GM23338 (cell line): ENCODE measurements at places on chromosomes 1 and 21. TPM values are rescaled to one million over a fixed set of nuclear protein-coding genes. Genes with fewer than 3 reads are reported as not detected.

- no peak for DNase-seq
These were observed 366.7 kb downstream of the HHIPL2 start for GRCh38 chr1:222181191-222181590.

- DNase-seq: no peak
These were observed 675.3 kb downstream of the LTN1 start for GRCh38 chr21:28317177-28317950.

GRCh38 chr1:246969621-246970020 is 37.9 kb upstream of the AHCTF1 start:
- DNase-seq: no peak

GRCh38 chr1:218916720-218917119 is 257.0 kb upstream of the LYPLAL1 start:
- no peak for DNase-seq

DNA sequence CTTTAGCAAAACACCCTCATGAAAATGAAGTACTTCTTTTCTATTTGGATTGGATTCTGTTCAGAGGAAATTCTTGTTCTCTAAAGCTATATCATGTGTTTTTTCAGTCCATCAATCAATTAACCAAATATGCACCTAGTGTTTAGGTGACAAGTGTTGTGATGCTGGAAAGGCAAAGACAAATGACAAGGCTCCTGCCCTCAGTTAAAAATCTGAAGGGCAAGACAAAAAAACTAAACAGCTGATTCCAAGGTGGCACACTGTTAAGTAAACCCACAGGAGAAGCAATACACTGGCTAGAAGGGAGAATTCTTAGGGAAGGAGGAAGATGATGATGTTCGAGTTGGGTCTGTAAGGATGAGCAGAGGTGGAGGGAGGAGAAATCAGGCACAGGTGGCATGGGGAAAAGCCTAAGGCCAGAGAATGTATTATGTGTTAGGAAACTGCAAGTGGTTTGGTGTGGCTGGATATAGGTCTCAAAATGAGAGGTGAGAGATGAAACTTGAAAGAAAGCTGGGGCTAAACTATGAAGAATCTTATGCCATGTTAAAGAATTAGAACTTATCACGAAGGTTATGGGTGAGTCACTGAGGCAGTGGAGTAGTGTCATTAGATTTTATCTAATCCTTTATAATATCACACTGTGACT is 51.8 kb upstream of the GFI1 start:
- DNase-seq: no peak

DNA sequence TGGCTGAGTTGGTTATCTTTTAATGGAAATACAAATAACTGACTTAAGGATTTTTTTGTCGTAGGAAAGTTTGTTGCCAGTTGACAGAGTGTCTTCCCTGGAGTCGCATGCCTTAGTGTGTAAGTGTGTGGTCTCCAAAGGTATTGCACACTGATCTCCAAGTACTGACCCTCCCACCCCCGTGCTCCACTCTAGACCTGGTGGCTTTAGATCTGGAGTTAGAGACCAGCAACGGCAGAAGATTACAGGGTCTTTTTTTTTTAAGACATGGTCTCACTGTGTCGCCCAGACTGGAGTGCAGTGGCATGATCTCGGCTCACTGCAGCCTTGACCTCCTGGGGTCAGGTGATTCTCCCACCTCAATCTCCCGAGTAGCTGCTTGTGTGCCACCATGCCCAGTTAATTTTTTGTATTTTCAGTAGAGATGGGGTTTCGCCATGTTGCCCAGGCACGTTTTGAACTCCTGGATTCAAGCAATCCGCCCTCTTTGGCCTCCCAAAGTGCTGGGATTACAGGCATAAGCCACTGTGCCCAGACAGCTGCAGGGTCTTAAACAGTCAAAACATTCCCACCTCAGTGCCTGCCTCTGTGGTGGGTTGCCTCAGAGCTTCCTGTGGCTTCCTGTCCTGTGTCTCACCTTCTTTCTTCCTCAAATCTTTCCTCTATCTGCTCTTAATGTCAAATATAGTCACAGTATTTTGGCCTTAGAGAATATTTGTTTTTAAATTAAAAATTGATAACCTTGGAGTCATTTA is 6.9 kb downstream of the TRAPPC10 start:
- DNase-seq: no peak

DNA sequence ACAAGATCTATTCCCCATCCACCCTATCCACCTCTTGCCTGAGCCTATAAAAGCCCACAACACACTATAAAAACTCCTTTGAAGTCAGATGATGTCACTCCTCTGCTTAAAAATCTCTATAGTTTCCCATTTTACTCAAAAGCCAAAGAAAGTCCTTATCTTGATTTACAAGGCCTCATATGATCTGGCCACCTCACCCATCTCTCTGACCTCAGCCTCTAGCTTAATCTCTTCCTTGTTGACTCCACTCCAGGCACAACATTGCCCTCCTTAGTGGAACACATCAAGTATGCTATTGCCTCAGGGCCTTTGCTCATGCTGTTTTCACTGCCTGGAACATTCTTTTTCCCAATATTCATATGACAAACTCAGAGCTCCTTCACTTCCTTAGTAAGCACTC is 33.3 kb downstream of the ZNF281 start:
- DNase-seq: no peak

GRCh38 chr1:61953076-61953789 is 211.0 kb downstream of the PATJ start:
- no peak for DNase-seq

- no peak for DNase-seq
These were observed 2.5 kb downstream of the MUL1 start for GRCh38 chr1:20505488-20505887.

DNA sequence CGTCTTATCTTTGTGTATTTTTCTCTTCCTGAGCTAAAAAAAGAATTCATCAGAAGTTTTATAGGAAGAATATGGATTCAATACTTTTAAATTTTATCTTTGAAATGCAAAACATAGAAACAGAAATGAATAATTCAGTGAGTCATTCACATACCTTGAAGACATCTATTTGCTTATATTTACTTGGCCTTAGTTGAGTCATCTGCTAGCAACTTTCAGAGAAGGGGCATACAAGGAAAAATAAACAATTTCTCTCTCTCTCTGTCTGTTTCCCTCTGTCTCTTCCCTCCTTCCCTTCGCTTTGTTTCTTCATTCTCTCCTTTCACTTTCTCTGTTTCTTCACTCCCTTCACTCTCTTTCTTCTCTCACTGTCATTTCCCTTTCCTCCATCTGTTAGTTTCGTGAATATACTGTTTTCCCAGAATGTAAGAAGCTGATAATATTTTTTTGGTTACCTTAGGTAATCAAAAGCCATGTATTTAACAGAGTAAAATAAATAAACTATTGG is 477.2 kb downstream of the BRINP3 start:
- no peak for DNase-seq

LEFTY1 gene
- 65.4 and 67.1 TPM in 2 replicates for total RNA-seq

LRRC8B gene
- total RNA-seq: 26.5 and 37.6 TPM in 2 replicates

KLHDC8A gene
- 2.4 and 2.8 TPM in 2 replicates for total RNA-seq

CRYBG2 gene
- total RNA-seq: 10.0 and 18.4 TPM in 2 replicates

TFB2M gene
- total RNA-seq: 24.9 and 25.2 TPM in 2 replicates

HRNR gene
- not detected in 2 replicates for total RNA-seq

PTAFR gene
- total RNA-seq: 0.27 and 0.76 TPM in 2 replicates
